Mesenchymal stem cell (in vitro differentiated cells and primary cell): ENCODE measurements at places on chromosomes 3 and 15.

DNA sequence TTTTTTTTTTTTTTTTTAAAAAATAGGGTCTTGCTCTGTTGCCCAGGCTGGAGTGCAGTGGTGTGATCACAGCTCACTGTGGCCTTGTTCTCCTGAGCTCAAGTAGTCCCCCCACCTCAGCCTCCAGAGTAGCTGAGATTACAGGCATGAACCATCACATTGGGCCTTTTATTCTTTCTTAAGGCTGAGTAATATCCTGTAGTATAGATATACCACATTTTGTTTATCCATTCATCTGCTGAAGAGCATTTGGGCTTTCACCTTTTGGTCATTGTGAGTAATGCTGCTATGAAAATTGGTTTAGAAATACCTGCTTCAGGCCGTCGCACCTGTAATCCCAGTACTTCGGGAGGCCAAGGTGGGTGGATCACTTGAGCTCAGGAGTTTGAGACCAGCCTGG, 42.6 kb downstream of the PAQR5 start:
- DNase-seq = no peak

DNA sequence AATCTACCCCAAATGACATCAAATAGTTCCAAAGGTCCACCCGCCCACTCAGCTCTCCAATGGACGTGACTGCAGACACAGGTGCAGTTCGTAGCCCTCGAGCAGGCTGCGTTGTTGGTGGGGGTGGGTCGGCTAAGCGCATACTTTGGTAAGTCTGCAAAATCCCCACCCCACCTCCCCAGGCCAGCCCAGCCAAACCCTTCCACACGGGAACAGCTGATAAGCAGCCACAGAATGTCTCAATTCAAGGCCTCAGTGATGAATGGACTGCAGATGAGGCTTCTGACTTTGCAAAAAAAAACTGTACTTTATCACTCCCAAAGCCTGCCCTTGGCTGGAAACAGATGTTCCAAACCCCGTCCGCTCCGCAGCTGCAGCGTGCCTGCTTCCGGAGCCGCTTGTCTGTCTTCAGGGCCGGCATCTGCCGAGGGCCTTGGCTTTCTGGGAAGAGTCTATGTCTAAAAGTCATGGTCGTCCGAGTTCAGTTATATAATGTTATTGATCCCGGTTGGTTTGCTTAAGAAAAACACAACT, 38.2 kb downstream of the PCSK6 start:
- peak; percentile 73 for DNase-seq

GRCh38 chr3:171875923-171876412, 32.8 kb downstream of the TMEM212 start:
- peak; percentile 77 for DNase-seq

GRCh38 chr3:61882253-61882652, 320.9 kb downstream of the PTPRG start:
- DNase-seq = no peak

GRCh38 chr15:78058401-78058935, 19.0 kb downstream of the TBC1D2B start:
- no peak for DNase-seq

DNA sequence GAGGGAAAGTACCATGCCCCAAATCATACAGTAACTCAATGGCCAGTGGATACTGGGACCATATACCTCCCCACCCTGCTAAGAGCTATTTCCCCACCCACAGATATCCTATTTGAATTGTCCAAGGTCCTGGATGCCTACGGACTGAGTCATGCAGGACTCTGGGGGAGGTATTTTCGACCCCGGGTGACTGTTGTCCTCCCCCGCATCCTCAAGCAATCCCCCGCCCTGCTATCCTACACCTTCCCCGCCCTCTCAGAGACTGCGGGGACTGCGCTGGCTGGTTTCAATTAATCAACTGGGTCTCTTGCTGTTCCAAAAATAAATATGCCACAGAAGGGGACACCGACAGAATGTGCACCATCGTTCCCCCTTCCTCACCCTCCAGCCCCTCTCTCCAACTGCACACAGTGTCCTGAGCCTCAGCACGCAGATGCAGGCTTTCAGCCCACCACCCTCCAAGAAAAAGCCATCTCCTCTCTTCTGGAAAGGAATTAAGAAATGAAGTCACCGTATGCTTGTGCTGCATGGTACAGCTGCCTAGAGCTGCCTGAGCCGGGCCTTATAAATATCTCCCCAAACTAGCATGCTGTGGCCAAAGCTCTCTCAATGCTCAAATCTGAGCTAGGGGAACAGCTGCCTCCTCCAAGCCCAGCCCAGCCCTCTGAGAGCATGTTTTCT, 8.1 kb downstream of the CAV3 start:
- DNase-seq = peak; percentile 65

GRCh38 chr15:68210821-68211655, 5.9 kb upstream of the CALML4 start:
- peak; percentile 52 for DNase-seq

- peak; percentile 43 for DNase-seq
These were observed 273.1 kb upstream of the TBL1XR1 start for GRCh38 chr3:177470197-177470941.

DNA sequence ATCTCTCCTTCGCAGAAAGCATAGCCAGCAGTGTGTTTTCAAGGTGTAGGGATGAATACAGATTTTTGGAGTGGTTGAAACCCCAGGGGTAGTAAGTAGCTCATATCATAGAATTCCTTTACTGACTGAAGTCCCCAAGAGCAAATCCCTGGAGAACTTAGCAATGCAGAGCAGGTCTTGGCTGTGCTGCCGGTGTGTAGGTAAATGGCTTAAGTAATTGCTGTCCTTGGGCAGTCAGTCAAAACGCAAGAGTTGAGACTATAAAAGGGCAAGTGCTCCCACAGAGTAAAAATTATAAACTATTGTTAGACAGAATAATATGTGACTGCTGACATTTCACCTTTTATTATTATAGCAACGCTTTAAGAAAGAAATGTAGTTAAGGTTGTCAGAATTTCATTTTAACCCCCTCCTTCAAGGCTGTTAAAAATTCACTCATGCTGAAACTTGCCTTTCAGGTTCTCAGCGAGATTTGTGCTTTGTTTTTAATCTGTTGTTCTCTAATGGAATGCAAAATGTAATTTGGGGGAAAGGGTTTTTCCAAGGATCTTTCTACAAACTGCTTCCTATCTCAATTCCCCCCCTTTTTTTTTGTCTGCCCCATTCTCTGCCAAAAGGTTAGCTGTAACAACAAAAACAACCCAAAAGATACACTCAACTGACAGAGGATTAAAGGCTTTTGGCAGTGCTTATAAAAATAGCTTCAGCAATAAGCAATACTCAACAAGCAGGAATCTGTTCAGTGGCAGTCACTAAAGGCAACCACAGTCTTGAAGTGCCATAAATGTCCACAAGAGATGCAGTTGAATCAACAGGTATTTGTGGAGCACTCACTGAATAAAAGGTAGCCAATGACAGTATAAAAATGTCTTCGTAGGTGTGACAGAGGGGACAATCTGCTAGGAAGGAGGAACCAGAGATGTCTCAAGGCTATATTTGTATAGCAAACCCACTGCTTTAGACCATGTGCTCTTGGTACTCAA, 105.3 kb downstream of the THRB start:
- DNase-seq = no peak

GRCh38 chr3:22835041-22835440, 368.1 kb upstream of the UBE2E2 start:
- DNase-seq = peak; percentile 35

- no peak for DNase-seq
These were observed 185.8 kb upstream of the UBE3A start for GRCh38 chr15:25624504-25625177.

DNA sequence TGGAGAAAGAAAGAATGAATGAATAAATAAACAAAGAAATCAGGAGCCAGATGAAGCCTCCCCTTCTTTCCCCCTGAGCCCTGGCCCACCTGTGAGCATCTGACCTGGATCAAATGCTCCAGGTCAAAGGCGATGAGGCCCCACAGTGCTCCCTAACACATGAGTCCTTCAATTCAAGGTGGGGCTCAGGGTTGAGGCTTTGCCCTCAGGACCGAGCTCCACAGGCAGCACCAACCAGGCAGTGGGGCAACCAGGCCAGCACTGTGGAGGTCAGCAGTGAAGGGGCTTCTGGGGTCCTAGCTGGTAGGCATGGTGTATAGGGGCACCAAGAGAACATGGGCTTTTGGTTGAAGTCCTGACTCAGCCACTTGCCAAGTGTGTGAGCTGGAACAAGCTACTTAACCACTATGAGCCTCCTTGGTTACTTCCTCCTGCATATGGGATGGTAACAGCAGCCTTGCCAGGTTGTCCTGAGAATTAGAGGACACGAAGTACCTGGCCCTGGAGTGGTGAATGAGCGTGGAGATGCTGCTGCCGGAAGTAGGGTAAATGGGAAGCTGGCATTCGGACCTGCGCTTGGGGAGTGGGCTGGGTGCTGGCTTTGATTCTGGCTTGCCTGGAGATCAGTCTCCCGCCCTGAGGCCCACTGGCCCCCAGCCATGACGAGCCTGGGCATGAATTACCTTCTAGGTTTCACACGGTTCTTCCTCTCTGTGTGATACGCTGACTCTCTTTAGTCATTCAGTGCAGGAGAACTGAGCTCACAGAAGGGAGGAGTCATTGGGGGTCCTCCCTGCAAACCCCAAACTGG, 10.0 kb upstream of the PAQR5 start:
- no peak for DNase-seq

- no peak for DNase-seq
These were observed 44.8 kb downstream of the CMTM8 start for GRCh38 chr3:32283304-32283703.

GRCh38 chr3:146746190-146746589, 141.0 kb upstream of the PLSCR5 start:
- no peak for DNase-seq

DNA sequence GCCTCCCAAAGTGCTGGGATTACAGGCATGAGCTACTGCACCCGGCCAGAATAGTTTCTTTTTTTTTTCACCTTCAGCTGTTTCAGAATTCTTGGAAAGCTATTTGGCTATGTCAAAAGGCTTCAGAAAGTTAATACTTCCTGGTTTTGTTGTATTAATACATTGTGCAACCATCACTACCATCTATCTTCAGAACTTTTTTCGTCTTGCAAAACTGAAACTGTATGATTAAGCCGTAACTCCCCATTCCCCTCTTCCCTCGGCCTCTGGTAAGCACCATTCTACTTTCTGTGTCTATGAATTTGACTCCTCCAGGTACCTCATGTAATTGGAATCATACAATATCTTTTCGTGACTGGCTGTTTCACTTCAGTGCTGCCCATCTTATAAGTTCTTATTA, 5.2 kb upstream of the NOX5 start:
- no peak for DNase-seq

GRCh38 chr3:52265387-52265786, 13.1 kb downstream of the WDR82 start:
- DNase-seq = no peak

DNA sequence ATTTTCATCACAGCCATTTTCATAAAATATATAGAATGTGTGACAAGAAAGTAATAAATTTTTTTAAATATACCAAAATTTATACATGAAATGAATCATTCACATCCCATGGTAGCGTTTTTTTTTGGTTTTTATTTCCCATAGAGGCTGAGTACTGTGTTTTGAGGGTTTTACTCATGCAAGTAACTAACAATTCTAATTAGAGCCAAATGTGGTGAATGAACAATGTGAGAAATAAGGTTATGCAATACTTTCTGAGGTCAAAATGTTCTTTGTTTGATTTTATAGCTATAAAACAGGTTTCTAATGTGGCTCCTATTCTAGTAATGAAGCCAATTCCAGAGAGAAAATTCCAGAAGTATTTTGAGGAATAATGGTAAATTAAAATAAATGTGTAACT, 386.8 kb downstream of the TBC1D5 start:
- no peak for DNase-seq

- DNase-seq = no peak
These were observed 3.4 kb upstream of the AP4E1 start for GRCh38 chr15:50905055-50905454.

- DNase-seq = no peak
These were observed 1.8 kb downstream of the ONECUT1 start for GRCh38 chr15:52788099-52788986.

- no peak for DNase-seq
These were observed 329.1 kb upstream of the ROPN1 start for GRCh38 chr3:124320976-124321375.

GRCh38 chr3:154615471-154615870, 185.5 kb upstream of the GPR149 start:
- no peak for DNase-seq

GRCh38 chr3:151171145-151171757, 31.8 kb downstream of the GPR171 start:
- no peak for DNase-seq

GRCh38 chr15:37397266-37398022, 297.1 kb upstream of the MEIS2 start:
- DNase-seq = no peak

DNA sequence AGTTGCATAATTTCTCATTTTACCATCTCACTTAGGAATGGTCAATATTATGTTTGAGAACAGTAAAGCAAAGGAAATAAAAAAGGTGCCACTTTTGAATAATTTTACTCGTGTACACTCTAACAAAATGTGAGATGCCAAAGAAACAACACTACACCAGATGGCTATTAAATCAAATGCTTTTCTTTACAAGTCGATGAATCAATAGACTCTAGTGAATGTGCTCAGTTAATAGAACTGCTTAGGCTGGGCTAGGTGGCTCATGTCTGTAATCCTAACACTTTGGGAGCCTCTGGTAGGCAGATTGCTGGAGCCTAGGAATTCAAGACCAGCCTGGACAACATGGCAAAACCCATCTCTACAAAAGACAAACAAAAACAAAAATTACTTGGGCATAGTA, 87.9 kb downstream of the ZNF609 start:
- no peak for DNase-seq

DNA sequence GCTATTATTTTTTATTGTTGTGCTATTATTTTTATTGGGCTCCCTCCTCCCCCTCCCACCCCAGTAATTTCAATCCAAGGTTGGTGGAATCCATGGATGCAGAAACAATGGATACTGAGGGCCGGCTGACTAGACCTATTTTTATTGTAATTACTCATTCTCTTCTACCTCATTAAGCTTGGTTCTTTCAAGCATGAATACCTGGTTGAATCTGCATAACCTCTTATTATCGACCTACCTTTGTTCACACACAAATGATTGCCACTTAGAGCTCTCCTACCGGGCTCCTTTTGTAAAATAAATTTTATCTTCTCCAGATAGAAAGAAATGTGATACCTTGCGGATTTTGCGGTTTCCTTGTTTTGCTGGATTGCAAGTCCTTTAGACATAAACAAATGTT, 31.6 kb downstream of the BTD start:
- DNase-seq = no peak

GRCh38 chr3:125054449-125055329, 1.1 kb downstream of the HEG1 start:
- peak; percentile 89 for DNase-seq
